Activated naive CD4-positive, alpha-beta T cell treated with Interleukin-2 at 50 U/mL for 16 hours (primary cell): ENCODE measurements at places on chromosomes 6 and 20.

DNA sequence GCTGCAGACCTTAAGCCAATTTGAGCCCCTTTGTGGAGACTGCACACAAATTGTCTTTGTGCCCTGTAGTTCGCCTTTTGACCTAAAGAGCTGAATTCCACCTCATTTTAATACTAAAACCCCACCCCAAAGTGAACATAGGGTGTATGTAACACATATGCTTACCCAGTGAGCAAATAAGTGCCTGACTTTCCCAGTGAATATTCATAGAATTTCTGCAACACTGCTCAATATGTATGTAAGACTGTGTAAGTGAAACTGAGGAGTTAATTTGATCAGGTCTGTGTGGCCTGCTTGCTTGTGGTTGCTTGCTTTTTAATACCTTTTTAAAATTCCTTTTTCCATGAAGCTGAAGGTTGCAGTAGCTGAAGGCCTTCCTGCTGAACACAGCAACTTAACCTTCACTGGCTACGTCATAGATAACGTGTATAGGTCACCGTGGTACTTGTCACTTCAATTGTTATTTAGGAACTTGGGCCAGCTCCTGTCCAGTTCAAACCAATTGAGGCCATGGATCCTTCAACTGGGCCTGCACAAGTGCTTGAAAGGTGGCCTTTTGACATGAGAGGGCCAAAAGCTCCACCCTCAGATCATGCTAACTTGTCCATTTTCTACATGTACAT, 131.7 kb upstream of the BTBD3 start:
- no peak for DNase-seq

- no peak for DNase-seq
Observed at GRCh38 chr20:35954907-35955251, 577 bp upstream of the SCAND1 start.

DNA sequence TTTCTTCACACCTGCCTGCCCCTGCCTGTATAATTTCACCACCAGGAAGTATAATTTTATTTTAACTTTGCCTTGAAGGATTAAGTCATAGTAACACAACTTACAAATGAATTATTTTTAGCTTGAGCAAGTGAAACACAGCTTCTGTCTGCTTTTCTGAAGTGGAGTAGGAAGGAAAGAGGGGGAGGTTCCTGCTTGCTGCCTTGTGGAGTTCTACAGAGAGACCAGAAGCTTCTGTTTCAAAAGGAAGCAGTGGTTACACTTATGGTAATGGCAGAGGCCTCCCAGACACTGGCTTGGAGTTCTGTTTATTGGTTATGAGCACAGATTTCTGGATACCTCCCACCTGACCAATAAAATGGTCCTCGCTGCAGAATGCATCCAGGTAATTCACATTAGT, 159.6 kb downstream of the TMEM200A start:
- no peak for DNase-seq

DNA sequence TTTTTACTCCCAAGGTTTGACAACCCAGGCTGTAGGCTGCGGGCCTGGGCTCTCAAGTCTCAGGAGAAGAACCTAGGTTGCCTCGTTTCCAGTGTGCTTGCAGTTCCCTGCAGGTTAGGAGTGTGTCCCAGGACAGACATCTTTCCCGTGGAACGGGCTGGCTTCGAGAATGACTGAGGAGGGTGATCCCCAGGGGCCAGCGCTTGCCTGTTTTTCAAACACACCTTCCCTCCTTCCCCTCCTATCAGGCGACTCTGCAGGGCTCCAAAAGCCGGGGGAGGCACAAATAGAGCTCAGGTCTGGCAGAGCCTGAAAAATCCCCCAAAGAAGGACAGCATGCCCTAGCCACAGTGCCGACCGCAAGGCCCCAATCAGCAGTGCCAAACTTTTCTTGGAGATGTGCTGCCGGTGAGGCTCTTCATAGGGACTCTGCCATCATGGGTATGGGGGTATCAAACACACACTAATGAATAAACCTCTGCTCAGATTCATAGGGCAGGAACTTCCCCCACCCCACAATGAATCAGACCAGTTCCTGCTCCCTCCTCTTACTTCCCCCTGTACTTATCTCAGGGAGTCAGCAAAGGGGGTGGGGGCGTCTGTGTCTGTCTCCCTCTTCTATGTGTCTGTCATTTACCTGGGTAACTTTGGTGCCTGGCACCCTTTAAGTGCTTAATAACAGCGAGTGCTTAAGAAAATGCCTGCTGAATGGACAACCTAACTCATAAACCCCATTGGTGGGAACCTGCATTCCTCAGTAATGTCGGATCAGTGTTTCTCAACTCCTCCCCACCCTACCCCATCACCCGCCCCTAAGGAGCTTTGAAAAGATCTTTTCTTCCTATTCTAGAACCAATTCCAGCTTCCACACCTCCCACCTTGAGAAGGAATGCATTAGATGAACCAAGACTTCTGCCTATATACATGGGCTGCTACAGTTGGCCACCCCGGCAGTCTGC, 1.6 kb downstream of the KCNG1 start:
- no peak for DNase-seq

GRCh38 chr6:143806282-143807102, 36.6 kb upstream of the LTV1 start:
- DNase-seq, result peak; percentile 88

DNA sequence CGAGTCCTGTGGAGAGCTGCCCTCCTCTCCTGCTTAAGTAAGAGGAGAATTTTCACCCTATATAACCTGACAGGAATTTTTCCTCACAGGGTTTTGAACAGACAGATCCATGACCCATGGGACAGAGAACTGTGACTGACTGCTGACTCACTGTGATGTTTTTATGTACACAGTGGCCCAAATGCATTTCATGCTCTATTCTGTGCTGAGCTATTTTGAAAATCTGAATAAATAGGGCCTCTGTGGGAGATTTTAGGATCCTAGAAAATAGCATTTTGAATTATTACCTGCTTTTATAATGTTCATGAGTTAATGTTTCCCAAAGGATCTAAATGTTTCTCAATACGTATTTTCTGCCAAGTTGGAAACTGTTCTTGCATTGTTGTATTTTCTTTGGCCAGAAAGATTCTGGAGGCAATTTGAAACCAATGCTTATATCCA, 577.4 kb downstream of the HTR1B start:
- no peak for DNase-seq

DNA sequence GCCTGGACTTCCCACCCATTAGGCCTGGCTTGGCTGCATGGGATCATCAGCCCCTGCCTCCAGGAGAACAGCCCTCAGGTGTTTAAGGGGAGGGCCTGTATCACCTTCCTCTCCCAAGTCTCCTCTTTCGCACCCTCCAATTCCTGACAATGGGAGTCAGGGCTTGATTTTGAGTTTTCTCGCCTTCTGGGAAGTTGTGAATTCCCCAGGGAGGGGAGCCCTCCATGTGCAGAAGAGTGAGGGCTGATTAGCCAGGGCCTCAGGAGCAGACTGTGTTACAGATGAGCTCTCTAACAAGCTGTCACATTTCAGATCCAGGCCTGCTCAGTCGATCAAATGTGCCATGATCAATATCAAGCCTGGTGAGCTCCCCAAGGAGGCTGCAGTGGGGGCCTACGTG, 42.4 kb downstream of the CNBD2 start:
- no peak for DNase-seq

DNA sequence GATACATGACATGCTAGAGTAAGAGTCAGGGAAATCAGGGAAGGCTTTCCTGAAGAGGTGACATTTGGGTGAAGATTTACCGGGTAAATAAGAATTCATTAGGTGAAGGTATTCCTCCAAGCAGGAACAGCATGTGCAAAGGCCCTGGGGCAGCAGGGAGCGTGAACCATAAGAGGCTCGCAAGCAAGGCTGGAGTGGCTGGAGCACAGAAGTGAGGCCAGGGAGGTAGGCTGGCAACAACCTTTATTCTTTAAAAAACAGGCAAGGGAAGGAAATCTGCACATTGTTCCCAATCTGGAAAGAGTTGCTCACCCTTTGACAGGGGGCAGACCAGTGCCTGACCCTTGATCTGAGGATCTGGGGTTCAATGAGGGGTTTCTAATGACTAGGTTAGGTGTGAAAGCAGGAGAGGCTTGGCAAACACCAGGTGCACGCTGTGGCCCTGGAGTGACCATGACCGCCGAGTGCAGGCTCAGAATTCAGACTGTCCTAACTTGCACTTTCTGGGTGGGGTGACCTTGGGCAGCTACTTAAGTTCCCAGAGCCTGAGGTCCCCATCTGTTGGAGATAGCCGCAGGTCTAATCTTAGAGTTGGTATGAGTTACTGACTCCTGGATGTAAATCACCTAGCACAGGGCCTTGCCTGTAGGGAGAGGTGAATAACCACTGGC, 1.9 kb downstream of the KIAA1755 start:
- no peak for DNase-seq

DNA sequence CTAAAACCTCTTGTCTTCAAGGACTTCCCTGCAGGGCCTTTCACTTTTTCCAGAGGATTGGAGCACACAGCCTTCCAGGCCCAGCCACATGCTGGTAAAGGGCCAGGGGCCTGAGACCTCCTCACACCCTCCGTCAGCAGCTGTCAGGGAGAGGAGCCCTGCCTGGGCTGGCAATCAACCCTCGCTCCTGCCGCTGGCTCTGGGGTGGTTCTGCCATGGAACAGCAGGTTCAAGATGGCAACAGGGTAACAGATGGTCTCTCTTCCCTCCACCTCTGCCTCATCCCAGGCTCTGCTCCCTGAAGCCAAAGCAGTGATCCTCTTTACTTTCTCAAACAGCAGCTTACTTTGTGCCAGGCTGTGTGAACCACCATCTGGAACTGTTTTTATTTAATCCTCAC, 23.8 kb downstream of the PCNA start:
- no peak for DNase-seq
